ENCODE measurements at places on chromosomes 4 and X.

DNA sequence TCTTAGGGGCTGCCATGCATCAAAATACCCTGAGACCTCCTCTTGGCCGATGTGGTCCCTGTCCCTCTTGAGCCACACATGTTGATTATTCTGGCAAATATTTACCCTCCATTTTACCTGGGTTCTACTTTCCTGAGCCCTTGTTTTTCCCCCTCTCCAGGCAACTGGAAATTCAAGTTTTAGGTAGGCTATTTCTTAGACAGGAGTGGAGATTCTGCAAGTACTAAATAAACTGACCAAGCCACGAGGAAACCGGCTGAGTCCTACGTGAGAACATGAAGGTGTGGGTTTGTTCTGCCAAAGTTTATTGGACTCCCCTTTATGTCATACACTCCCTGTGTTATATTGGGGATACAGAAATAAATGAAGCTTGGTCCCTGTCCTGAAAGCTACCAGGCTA, 88.1 kb downstream of the RTL5 start:
- H3K27me3 ChIP-seq: peaks cover 6% of the 10 kb centered on the region
- no peak overlapping the region for H3K4me3 ChIP-seq
- no peak overlapping the region for H3K27ac ChIP-seq
- H3K36me3 ChIP-seq: no peaks in the 10 kb centered on the region

DNA sequence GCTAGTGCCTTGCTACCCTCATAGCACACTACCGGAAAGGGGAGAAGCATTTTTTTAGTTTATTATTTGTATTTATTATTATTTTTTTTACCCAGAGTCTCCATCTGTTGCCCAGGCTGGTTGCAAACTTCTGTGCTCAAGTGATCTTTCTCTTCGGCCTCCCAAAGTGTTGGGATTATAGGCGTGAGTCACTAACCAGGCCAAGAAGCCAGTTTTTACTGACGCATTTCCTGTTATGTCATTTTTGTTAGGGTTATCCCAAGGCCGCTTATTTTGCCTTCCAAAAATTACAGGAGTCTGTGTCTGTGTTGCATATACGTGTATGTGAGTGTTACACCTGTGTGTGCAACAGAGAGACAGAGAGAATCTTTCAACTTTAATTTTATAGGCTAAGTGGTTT, 404.5 kb downstream of the GBA3 start:
- no peaks in the 10 kb centered on the region for H3K36me3 ChIP-seq
- no peak for DNase-seq
- no peaks in the 10 kb centered on the region for H3K4me1 ChIP-seq
- H3K4me3 ChIP-seq: no peak overlapping the region
- H3K27me3 ChIP-seq: no peaks in the 10 kb centered on the region
- no peak overlapping the region for H3K27ac ChIP-seq

GRCh38 chr4:74105656-74106280, 6.8 kb upstream of the CXCL2 start:
- H3K27ac ChIP-seq: no peak overlapping the region
- H3K27me3 ChIP-seq: peaks cover 5% of the 10 kb centered on the region
- DNase-seq: no peak

DNA sequence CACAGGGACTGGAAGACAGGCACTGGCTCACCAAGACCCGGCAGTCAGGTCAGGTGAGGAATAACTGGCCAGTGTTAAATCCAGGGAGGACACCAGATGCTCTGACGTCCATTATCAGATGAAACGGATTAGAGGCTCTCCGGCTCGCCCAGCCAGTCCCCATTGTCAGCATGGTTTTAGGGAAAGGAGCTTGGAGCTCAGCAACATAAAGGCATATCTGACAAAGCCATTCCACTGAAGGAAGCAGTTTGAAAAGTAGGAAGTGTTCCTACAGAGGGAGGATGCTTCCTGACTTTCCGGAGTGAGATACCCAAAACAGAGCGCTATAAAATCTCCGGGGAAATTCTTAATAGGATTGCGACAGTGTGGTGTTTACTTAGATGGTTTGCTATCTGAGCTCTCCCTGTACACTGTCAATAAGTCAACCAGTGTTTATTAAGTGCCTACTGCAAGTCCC, 14.8 kb downstream of the NDNF start:
- H3K27me3 ChIP-seq: peaks cover 2% of the 10 kb centered on the region
- no peaks in the 10 kb centered on the region for H3K36me3 ChIP-seq
- no peaks in the 10 kb centered on the region for H3K4me1 ChIP-seq
- H3K4me3 ChIP-seq: no peak overlapping the region
- no peak for DNase-seq

- no peaks in the 10 kb centered on the region for H3K4me1 ChIP-seq
- no peak overlapping the region for H3K4me3 ChIP-seq
- no peaks in the 10 kb centered on the region for H3K27me3 ChIP-seq
- no peak overlapping the region for H3K27ac ChIP-seq
Observed at GRCh38 chr4:87134122-87134521, 86.3 kb downstream of the KLHL8 start.
